ENCODE measurements at places on chromosomes 5 and 9.

GRCh38 chr9:35501946-35502345 lies 12.0 kb downstream of the RUSC2 start:
- DNase-seq: no peak

DNA sequence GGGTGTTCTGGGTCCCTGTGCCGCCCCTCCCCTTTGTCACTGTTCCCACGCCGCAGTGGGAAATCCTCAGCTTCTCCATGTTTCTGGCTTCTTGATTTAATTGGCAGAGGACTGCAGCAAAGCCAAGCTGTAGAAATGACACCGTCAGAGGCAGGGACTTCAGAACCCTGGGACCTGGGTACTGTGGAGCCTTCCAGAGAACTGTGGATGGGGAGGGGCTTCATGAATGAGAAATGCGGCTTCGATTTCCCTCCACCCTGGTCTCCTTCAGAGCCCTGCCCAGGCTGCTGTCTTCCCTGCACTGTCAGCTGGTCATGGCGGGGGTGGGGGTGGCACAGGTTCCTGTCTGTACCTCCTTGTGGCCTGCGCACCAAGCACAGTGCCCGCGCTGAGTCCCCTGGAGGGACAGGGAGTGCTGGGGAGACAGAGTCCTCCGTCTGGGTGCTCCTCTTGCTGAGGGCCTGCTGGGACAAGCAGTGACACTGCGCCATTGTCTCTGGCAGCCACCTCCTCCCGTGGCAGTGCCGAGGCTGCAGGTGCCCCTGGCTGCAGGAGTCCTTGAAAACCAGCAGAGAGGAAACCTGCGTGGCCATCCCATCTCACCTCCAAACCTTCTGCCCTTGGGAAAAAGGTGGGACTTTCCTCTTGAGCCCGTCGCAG lies 47.2 kb downstream of the COL5A1 start:
- no peak for DNase-seq

GRCh38 chr9:137128158-137128861 lies 10.6 kb upstream of the GRIN1 start:
- no peak for DNase-seq

DNA sequence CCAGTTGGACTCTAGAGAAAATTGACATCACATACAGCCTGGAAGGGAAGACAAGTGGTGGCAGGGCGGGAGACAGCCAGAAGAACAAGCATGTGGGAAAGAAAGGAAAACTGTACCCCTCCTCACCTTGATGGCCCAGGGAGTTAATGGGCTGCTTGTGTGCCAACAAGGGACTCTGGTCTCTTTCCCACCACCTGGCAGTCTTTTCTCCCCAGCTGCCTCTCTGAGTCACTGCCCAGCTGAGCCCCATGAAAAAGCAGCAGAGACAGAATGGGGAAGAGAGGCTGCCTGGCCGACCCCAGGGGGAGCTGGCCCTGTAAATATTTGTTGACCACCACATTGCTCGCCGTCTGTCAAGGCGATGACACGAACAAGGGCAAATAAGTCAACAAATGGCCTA lies 359.4 kb downstream of the ENC1 start:
- no peak for DNase-seq

DNA sequence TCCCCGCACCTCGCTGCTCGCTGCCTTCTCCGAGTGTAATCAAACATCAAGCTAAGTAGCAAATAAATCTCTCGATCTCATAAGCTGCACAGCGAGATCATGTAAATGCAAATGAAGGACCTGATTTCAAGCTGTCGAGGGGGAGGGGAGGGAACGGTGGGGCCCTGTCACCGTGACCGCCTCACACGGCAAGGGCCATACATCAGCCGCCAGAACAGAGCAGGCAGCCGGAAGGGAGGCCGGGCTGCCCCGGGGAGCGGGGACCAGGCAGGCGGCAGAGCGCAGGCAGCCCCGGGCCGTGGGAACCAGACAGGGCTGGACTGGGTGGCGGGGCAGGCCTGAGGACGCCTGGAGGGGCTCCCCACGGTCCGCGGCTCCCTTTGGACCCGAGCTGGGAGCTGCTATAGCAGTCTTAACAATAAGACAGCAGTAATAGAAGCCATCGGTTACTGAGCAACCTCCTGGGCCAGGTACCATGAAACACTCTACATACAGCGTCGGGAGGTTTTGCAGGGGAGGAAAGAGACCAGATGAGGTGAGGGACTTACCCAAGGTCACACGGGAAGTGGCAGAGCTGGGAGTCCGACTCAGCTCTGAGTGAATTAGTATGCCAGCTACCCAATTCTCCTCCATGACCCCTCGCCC lies 76.8 kb downstream of the CFAP77 start:
- DNase-seq: peak; percentile 7

DNA sequence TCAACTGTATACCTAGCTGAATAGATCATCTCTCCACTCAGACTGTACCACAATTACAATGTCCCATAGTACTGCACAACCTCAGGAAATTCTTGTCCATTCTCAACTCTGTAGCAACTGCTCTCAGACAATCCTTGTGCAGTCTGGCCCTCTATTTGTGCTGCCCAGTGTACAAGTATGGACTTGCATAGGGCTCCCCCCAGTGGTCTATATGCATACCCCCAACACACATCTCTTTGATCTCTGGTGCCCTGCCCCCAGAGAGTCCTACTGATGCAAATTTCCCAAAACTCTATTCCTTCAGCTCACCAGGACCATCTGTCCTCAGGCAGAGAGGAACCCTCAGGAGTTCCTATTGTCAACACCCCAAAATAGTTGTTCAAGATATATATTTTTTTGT lies 205.3 kb downstream of the SLCO4C1 start:
- DNase-seq: no peak
